Stimulated activated effector memory CD8-positive, alpha-beta T cell treated with anti-CD3 and anti-CD28 coated beads, Interleukin-12 subunit alpha, Interleukin-12 subunit beta, amount 100 ng/mL, for 72 hours (primary cell): ENCODE measurements at places on chromosomes 12 and 14.

DNA sequence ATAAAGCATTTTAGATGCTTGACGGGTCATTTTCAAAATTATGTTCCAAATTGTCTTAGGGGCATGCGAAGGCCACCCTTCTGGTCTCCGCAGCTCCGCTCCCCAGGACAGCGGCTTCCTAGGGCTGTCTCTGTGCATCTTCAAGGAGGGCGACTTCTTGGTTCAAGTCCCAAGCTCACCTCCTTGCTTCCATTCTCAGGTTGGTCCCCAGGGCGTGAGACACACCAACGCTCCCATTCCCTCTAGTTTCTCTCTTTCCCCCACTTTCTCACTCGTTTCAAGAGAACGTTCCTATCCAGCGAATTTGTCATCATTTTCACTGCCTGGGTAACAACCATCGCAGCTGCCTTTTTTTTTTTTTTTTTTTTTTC is 109.4 kb upstream of the CCND2 start:
- no peak for DNase-seq

- no peak for DNase-seq
Observed at GRCh38 chr14:32932302-32932913, 6.3 kb upstream of the NPAS3 start.

GRCh38 chr12:19432309-19433170 is 6.8 kb upstream of the AEBP2 start:
- DNase-seq, result no peak

GRCh38 chr12:105481392-105482300 is 151.2 kb downstream of the C12orf75 start:
- DNase-seq, result no peak

- DNase-seq, result no peak
Observed at GRCh38 chr12:128313931-128314330, 47.0 kb downstream of the TMEM132C start.

DNA sequence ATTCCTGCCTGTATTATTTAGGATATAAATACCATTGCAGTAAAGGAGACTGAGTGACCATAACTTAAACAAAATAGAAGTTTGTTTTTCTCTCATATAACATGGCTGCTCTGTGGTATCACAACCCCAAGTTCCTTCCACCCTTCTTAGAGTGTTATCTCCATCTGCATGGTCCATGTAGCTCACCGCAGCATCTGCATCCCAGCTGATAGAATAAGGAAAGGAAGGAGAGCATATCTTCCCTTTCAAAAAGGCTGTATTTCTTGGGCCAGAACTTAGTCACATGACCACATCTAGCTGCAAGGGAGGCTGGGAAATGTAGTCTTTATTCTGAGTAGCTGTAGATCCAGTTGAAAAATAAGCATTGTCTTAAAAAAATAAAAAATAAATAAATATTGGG is 184.8 kb upstream of the NUDT4 start:
- no peak for DNase-seq

DNA sequence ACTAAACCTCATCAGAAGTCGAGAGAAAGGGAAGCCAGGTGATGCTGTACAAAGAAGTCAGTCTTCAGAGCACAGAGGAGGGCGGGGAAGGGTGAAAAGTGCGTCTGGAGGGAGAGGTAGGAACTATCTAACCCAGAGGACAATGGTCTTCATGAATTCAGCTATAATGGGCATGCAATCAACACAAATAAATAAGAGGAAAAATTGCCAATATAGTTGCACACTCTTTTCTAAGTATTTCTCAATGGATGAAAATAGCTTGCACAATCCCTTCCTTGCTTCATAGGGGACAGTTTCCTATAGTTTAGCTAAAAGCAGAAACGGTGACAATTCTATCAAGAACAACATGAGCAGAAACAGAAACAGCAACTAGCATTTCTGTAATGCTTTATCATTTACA is 931.2 kb downstream of the AACS start:
- DNase-seq, result no peak

DNA sequence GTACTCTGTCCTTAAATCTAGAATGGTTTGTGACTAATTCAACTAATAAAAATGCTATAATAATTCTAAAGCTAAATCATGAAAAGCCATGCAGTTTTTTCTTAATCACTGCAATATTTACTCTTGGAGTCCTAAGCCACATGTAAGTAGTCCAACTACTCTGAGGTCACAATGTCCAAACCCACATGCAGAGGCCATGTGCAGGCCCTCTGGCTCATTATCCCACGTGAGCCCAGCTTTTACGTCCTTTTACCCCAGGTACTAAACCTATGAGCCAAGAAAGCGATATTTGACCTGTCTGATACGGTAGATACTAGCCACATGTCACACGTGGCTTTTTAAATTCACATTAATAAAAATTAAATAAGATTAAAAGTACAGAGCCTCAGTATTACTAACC is 12.5 kb downstream of the TAS2R13 start:
- DNase-seq, result no peak

DNA sequence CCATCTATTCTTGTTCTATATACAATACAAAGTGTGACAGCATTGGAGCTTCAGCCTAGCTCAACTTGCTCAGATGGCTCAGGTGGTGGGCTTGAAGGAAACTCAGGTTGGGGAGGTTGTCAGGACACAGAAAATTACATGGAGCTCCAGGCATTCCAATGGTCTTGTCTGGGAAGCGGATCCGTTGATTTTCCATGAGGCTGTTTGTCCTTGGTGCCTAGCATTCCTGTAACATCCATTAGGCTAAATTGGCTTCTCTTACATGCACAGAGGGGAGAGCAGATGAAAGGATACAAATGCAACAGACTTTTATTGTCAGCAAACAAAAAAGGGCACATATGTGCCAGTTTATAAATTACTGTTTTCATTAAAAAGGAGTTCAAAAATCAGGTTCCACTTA is 75.5 kb upstream of the OTX2 start:
- no peak for DNase-seq

- no peak for DNase-seq
Observed at GRCh38 chr14:48373981-48374380, 698.6 kb upstream of the MDGA2 start.

GRCh38 chr14:28570391-28570790 is 196.2 kb upstream of the FOXG1 start:
- DNase-seq, result no peak

- DNase-seq, result no peak
Observed at GRCh38 chr12:91978143-91978542, 167.5 kb downstream of the BTG1 start.

- no peak for DNase-seq
Observed at GRCh38 chr12:50242751-50243191, 40.5 kb downstream of the LIMA1 start.

DNA sequence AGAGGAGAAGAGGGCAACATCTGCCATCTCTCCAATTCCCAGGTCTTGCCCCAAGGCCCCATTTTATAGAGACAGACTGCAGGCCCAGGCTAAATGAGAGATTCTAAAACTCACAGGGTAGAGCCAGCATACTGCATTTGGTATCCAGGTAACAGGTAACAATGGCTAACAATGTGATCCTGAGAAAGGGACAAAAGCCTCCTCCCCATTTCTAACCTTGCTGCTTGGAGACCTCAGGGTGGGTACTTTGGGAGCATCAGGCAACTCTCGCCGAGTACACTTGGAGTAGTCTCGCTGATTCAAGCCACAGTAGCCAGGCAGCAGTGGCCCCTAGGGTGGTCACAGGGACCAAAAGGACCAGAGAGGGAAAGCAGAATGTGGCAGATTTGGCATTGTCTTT is 162.6 kb upstream of the PLEKHA5 start:
- no peak for DNase-seq

GRCh38 chr12:67940780-67941243 is 48.4 kb upstream of the IFNG-AS1 start:
- no peak for DNase-seq

GRCh38 chr12:26273811-26274210 is 78.4 kb downstream of the SSPN start:
- DNase-seq, result no peak

DNA sequence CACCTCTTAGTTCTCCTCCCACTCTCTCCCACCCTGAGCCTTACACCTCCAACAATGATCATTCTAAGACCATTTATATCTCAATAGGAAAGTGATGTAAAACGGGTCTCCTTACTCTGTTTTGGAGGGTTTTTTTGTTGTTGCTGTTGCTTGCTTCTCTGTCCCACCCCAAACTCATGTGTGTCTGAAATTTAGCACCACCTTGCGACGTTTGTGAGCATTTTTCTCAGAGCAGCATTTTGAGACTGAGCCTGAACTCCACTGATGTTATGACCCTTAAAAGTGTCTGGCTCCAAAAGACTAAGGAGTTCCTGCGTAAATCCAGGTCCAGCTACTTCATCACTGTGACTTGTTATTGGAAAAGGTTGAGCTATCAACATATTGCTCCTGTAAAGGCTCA is 155.0 kb downstream of the DAD1 start:
- DNase-seq, result no peak

GRCh38 chr12:116402163-116402939 is 124.9 kb upstream of the MED13L start:
- DNase-seq, result no peak

- no peak for DNase-seq
Observed at GRCh38 chr12:110983811-110984210, 63.4 kb upstream of the MYL2 start.

DNA sequence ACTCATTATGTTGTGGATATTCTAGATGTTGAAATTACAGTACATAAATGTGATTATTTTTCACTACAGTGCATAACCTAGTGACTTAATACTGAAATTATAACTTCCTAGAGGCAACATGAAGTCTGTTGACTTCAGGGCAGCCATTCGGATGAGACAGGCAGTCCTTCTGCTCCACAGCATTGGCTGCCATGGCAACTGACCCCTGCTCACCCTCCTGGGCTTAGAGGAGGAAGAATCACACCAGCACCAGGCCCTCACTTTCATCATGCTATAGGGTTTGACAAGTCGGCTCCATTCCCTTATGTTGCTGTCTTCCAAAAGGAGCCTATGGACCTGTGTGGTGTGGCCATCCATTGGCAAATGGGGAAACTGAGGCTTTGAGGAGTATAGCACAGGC is 233.5 kb upstream of the TMEM132C start:
- no peak for DNase-seq

DNA sequence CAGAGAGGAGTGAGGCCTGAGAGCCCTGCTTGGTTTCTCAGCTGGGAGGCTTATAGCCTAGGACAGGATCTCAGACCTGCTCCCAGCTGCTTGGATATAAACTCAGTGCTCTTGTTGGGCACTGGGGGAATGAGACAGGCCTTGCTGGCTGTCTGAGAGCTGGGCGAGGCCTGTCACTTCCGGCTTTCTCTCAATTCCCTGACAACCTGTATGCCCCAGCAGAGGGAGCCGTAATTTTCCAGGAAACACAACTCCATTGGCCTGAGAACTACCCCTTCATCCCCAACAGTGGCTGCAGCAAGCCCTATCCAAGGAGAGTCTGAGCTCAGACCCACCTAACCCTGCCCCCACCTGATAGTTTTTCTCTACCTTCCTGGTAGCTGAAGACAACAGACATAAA is 258.3 kb upstream of the STXBP6 start:
- DNase-seq, result no peak

DNA sequence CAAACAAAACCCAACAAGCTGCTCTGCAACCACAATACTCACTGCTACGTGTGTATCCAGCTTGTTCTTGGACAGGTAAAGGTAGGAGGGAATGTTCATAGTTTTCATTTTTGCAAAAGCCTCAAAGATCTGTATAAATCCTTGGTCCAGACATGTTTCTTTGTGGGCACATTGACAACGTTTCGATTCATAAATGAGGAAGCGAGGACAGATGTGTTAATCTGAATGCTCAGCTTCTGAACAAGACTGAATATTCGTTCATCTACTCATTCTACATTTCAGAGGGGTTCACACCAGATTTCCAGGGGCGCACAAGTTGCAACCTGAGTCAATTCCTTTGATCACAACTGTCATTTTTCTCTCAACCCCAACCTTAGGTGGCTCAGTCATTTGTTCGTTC is 134.4 kb downstream of the LLPH start:
- DNase-seq, result no peak

GRCh38 chr14:68404146-68404527 is 388.7 kb downstream of the ZFP36L1 start:
- no peak for DNase-seq

DNA sequence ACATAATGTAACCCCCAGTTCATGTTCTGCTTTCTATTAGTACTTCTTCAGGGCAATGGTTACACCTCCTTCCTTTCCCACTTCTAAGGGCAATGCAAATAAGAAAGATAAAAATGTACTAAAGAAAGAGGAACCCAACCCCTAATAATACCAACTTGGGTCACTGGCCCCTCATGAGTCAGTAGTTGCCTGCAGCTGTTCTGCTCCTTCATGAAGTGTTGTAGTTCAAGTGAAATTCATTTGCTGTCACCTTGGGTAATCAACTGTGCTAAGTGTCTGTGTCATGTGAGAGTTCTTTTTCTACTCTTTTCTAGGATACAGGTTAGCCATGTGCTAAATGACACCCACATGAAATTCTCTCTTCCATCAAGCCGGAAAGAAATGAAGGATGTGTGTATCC is 91.8 kb downstream of the PLXNC1 start:
- DNase-seq, result no peak

DNA sequence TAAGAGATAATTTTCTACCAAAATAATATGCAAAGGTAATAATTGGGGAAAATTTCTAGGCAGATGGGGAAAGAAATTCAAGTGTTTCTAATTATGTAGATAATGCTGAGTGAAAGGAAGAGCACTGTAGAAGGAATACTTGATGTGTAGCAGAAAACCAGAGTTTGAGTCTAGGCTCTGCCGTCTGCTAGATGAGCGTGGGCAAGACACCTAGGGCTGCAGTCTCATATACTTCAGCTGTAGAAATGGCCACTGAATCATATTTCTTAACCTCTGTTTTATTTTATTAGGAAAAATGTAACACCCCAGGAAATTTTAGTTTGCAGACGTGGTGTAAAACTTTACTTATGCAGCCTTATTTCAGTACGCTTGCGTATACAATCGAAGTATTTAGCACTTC is 59.8 kb upstream of the SLC38A2 start:
- no peak for DNase-seq

GRCh38 chr14:92792885-92793284 is 1.2 kb upstream of the GOLGA5 start:
- no peak for DNase-seq

DNA sequence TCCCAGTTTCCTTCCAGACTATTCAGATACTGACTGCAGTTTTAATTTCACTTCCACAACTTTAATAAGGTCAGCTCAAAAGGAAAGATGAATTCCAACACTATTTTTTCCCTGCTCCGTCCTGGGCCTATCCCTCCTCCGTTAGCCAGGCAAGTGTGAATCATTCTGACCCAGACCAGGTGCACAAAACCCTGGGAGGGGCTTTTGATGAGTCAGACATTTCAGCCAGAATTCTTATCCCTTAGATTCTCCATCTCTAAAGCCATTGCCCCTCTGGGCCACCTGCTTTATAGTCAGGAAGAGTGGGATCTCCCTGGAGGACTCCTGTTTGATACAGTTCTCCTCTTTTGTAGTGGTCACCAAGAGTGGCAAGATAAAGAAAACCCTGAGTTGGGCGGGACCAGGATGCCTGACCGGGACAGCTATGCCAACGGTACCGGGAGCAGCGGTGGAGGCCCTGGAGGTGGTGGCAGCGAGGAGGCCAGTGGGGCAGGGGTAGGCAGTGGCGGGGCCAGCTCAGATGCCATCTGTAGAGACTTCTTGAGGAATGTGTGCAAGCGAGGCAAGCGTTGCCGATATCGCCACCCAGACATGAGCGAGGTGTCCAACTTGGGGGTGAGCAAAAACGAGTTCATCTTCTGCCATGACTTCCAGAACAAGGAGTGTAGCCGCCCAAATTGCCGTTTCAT is 2.2 kb downstream of the ZC3H10 start:
- no peak for DNase-seq
